ENCODE measurements at places on chromosomes 6 and 20. TPM values are rescaled to one million over a fixed set of nuclear protein-coding genes. Genes with fewer than 3 reads are reported as not detected.

DNA sequence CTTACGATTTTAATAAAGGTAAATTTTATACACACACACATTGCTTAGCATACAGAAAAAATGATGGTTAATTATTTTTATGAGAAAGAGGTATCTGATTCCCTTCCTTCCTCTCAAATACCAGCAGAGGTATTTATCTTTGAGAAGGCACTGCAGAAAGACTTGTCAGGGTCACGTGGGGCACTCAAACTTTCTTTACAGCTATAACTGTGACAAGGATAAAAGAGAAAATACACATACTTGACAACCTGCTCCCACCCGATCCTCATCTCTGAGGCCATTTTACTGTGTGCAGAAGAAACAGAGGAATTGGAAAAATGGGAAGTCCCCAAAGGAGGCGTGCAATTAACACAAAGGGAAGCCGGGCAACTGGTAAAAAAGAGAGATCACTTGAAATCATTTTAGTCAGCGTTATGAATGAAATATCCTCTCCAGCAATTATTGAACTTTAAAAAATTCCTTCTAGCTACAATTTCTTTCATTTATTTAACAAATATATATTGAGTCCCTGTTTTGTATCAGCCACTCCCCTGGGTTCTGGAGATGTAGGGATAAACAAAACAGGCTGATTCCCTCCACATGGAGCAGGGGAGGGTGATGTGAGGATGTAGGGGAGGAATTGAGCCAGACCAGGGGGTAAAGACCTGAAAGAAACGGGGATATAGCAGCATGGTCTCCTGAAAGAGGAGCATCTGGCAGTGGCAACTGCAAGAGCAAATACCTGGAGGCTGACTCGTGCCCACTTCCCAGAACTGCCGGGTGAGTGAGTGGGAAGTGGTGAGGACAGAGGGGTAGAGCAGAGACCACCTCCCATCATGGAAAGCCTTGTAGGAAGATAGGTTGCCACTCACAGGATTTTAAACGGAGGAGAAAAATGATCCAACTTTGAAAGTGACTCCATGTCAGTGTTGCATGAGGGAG, 510.3 kb downstream of the KIF16B start:
- no peak for DNase-seq

DNA sequence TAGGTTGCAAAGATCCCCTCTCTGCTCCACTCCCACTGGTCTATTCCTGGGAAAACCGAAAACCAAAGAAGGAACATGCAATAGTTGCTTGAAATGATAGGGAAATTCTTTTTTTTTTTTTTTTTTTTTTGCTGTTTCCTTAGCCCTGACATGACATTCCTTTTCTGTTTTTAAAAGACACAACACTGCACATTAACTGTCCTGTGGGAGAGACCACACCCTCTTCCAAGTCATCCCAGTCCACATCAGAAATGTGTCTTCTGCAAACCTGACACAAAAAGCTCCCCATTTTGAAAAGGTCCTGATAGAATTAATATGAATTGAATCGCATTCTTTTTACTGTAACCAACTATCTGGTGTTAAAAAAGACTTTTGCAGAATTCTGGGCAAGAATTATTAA, 43.4 kb upstream of the RIPOR2 start:
- no peak for DNase-seq

- DNase-seq = no peak
Measured at GRCh38 chr6:25297039-25297441, 17.9 kb downstream of the CARMIL1 start.

- DNase-seq = no peak
Measured at GRCh38 chr6:159234102-159234553, 64.9 kb downstream of the FNDC1 start.

- no peak for DNase-seq
Measured at GRCh38 chr6:85362652-85363310, 87.1 kb upstream of the NT5E start.

- no peak for DNase-seq
Measured at GRCh38 chr6:6169141-6169540, 151.3 kb downstream of the F13A1 start.

GRCh38 chr6:168367285-168367751, 47.7 kb upstream of the DACT2 start:
- no peak for DNase-seq

DNA sequence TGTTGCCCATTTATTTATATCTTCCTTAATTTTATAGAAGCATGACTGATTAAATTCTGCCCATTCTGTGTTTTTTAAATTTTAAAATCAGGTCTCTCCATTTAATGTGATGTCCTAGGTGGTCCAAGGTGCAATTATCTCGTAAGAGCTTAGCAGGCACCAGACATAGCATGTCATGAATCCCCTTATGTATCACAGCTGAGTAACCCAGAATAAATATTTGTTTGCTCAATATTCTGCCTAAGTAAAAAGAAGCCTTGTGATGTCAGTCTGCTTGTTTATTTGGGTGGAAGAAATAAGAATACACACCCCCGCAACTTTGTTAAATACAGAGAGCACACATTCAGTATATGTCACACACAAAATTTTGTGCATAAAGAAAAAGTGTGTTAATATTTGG, 211.3 kb downstream of the FARS2 start:
- no peak for DNase-seq

- DNase-seq = no peak
Measured at GRCh38 chr20:52082612-52083011, 109.0 kb downstream of the ZFP64 start.

DNA sequence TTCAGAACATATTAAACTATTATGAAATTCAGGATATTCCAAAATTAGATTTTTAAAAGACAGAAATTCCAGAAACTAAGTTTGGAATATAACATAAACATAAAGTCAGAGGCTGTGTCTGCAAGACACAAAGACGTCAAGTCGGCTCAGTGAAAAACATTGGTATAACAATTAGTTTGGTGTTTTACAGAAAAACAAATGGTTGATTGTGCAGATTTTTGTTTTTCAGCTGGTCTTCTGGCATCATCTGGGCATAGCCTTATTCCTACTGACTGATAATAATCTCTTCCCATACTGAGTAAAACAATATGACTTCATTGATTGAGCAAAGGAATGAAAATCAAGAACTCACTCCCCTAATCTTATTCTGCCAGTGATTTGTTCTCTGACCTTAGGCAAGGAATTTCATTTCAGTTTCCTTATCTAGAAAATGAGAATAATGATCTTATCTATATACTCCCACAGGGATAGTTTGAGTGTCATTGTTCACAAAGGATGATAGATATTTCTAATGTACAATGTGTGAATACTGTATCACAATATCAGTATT, 84.3 kb downstream of the FRK start:
- no peak for DNase-seq

DNA sequence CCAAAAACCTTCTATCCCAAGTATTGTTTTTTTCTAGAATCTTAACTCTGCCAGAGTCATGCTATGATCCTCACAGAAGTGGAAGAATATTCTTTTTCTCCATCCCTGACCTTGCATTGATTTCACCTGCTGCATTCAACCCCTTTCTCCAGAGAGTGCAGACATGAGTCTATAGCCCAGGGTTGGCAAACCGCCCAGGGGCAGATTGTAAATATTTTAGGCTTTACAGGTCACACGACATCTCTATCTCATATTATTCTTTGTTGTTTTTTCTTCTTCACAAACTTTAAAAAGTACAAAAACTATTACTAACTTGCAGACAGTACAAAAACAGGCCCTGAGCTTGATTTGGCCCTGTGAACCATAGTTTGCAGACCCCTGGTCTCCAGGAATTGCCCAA, 112.1 kb upstream of the ASF1A start:
- DNase-seq = no peak

DNA sequence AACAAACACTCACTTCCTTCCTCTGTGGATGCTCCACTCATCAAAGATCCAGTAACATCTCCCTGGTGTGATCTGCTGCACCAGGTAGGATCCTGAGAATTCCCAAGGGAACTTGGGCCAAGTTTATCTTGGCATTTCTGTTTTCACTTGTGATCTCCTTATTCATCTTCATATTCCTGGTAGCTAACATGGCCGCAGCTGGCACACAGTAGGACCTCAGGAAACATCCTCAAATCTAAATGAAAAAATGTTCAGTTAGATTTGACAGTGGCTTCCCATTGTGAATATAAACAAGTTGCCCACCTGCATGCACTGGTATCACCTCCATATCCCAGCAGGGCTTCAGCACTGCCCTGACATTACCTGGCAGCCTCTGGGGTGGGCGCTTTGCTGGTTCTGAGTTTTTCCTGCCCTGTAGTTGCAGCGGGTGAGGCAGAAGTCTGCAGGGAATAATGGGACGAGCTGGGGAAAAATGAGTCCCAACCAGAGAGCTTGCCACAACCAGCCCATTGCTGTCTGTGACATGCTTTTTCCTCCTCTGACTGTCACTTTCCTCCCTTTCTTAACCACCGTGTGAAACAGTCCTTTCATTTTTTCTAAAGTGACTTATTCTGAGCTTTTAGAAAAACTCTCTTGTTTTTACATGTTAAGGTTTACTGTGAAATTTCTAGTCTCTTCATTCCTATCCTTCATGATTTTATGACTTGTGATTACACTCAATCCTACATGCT, 9.4 kb upstream of the DSTN start:
- no peak for DNase-seq

- no peak for DNase-seq
Measured at GRCh38 chr20:17646961-17647301, 35.1 kb downstream of the RRBP1 start.

DNA sequence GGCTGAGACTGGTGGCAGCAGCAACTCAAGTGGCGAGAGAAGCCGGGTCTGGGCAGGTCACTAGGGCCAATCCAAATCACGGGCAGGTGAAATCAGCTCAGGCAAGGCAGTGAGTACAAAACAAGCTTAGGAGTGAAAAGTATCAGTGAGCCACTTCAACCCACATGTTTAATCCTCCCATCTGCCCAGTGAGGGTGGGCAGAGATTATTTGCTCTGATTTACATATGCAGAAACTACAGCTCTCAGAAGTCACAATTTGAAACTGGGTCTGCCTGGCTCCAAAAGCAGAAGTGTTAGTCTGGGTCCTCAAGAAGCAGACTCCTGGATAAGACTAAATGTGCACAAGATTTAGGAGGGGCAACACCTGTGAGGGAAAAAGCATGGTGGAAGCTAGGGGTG, 173.7 kb upstream of the LRFN2 start:
- DNase-seq = no peak

The C20orf96 gene
- total RNA-seq = 16.1 TPM

The RPS6KA2 gene
- total RNA-seq = 32.2 TPM

The CTCFL gene
- not detected for total RNA-seq

The NPEPL1 gene
- total RNA-seq = 63.1 TPM

The RIMS4 gene
- 61.9 TPM for total RNA-seq

The SLC44A4 gene
- 125 TPM for total RNA-seq

The RIPOR3 gene
- 11.3 TPM for total RNA-seq

The ARMC12 gene
- total RNA-seq = 4.4 TPM

The VARS2 gene
- total RNA-seq = 27.0 TPM

Measured in prostate gland (tissue), 2 donors.